ENCODE measurements at places on chromosomes 2 and 18. TPM values are rescaled to one million over a fixed set of nuclear protein-coding genes. Genes with fewer than 3 reads are reported as not detected.

DNA sequence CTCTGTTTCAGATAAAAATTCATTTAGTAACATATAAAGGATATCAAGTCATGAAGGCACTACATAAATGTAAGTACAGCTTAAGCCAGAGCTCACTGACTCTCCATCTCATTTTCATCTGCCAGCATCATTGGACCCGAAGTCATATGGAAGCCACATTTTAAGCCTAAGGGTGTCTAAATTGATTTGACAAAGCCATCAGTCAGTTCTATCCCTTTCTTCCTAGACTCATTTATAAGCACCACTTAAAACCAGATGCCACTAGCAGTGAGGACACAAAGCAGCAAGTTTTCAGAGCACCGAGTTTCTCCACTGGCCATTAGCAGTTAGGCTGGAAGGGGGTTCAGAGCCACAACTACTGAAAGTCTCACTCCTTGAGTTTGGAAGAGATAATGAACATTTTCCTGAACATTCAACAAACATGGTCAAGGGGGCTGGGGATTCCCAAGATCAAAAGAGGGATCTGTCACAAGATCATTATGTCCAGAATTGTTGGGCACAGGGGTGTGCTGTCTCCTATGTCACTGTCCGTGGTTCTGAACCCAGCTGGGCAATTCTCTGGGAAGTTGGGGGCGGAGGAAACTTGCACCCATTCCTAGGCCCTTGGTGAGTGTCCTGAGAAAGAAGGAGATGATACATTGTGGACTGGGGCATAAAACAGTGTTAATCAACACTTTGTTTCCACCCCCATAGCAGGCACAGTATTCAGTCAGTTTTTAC is 158.5 kb upstream of the LMAN1 start:
- no peak for DNase-seq
- no peaks in the 10 kb centered on the region for H3K27me3 ChIP-seq
- H3K4me3 ChIP-seq = no peak overlapping the region
- peak overlapping the region; percentile 54 for H3K27ac ChIP-seq
- no peaks in the 10 kb centered on the region for H3K36me3 ChIP-seq

- H3K4me3 ChIP-seq = no peak overlapping the region
- H3K4me1 ChIP-seq = no peaks in the 10 kb centered on the region
- DNase-seq = no peak
- no peaks in the 10 kb centered on the region for H3K27me3 ChIP-seq
- H3K27ac ChIP-seq = no peak overlapping the region
These were observed 33.9 kb downstream of the FBXO15 start for GRCh38 chr18:74113711-74114110.

DNA sequence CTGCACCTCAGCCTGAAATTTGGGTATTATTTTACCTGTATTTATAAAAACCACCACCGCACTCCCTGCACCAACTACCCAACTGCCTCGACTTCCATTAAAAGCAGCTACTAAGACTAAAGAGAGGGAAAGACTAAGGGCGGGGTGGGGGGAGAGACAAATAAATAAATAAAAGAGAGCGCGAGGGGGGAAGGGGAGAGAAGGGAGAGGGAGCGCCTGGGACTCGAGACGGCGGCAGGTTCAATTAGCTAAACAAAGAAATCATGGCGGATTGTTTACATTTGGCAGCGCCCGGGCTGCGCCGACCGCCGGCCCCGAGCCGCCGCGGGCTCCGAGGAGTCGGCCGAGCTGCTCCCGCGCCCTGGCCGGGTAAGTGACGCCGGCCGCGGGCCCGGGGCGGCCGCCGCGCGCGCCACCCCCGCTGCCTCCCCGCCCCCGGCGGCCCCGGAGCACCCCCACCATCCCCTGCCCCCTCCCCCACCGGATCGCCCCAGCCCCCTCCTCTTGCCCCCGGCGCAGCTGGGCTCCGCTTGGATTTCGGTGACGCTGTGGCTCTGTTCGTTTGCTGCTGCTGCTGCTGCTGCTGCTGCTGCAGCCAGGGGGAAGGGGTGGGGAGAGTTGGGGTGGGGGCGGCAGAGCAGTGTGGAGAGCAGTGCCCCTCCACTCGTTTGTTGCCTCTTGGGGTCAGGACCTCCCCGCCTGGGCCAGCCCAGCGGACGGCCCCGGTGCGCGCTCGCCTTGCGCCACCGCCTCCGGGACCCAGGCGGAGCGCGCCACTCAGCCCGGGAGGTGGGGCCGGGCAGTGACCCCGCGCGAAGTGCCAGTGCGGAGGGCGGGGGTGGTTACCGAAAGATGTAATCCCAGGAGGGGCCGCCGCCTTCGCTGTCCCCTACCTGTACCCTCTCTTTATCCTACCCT is 187.2 kb upstream of the FANCL start:
- H3K27me3 ChIP-seq = peaks cover 3% of the 10 kb centered on the region
- DNase-seq = no peak
- H3K4me1 ChIP-seq = peaks cover 10% of the 10 kb centered on the region
- H3K4me3 ChIP-seq = peak overlapping the region; percentile 51

DNA sequence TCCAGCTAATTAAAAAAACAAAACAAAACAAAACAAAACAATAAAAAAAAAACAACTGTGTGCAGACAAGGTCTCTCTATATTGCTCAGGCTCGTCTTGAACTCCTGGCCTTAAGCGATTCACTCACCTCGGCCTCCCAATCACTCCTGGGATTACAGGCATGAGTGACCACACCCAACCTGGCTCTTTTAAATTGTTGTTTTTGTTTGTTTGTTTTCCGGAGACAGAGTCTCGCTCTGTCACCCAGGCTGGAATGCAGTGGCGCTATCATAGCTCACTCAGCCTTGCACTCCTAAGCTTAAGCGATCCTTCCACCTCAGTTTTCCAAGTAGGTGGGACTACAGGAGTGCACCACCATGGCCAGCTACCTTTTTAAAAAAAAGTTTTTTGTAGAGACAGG is 201.6 kb downstream of the EN1 start:
- H3K4me1 ChIP-seq = no peaks in the 10 kb centered on the region
- no peaks in the 10 kb centered on the region for H3K36me3 ChIP-seq
- H3K27ac ChIP-seq = no peak overlapping the region
- no peaks in the 10 kb centered on the region for H3K27me3 ChIP-seq

DNA sequence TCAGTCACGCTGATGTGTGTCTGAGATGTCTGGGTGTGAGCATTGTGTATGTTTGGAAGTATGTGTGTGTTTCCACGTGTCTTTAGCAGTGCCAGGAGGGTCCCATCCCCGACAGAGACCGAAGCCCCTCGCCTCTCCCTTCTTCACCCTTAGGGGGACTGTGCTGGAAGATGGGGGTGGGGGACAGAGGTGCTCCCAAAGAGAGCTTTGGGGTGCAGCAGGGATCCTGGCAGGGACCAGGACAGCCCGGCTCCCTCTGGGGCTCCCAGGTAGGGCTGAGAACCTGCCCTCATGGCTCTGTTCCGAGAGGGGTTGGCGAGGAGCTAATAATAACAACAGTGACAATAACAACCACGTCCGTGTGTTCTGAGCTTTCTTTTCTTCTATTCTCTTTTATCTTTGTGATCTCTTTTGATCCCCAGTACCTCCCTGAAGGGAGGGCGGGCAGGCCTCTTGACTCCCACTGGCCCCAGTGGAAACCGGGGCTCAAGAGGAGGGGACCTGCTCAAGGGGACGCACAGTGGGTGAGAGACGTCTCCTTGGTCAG is 57.6 kb downstream of the SMAD7 start:
- no peaks in the 10 kb centered on the region for H3K36me3 ChIP-seq
- H3K27me3 ChIP-seq = no peaks in the 10 kb centered on the region
- H3K4me1 ChIP-seq = no peaks in the 10 kb centered on the region
- no peak for DNase-seq
- H3K4me3 ChIP-seq = no peak overlapping the region
- H3K27ac ChIP-seq = no peak overlapping the region

GRCh38 chr2:44009136-44009735 is 13.4 kb upstream of the LRPPRC start:
- no peak overlapping the region for H3K27ac ChIP-seq
- no peak overlapping the region for H3K4me3 ChIP-seq
- DNase-seq = no peak
- no peaks in the 10 kb centered on the region for H3K36me3 ChIP-seq

- no peak overlapping the region for H3K27ac ChIP-seq
- no peak for DNase-seq
- H3K4me3 ChIP-seq = no peak overlapping the region
- H3K4me1 ChIP-seq = no peaks in the 10 kb centered on the region
- no peaks in the 10 kb centered on the region for H3K36me3 ChIP-seq
These were observed 422.7 kb downstream of the TGIF1 start for GRCh38 chr18:3872641-3873040.

GRCh38 chr18:10060469-10060782 is 146.6 kb downstream of the VAPA start:
- peak overlapping the region; percentile 71 for H3K27ac ChIP-seq
- no peak overlapping the region for H3K4me3 ChIP-seq
- no peaks in the 10 kb centered on the region for H3K27me3 ChIP-seq
- H3K36me3 ChIP-seq = no peaks in the 10 kb centered on the region
- H3K4me1 ChIP-seq = peaks cover 4% of the 10 kb centered on the region

DNA sequence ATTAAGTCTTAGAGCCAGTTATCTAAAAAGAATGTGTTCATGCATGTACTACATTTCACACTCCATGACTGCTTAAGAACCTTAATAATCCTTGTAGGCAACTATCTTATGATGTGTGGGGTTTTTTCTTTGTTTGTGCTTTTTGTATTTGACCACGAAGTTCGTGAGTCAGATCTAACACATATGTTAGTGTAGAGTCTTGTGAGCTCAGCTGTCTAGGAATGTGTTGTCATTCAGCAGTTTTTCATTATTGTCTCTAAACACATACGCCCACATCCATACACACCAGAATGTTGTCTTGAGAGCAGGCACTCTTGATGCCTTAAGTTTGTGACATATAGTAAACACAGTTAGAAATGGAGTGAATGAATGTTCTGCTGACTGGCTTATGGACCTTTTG is 38.4 kb downstream of the CAB39 start:
- H3K36me3 ChIP-seq = peaks cover 4% of the 10 kb centered on the region
- DNase-seq = no peak
- H3K27me3 ChIP-seq = no peaks in the 10 kb centered on the region
- H3K27ac ChIP-seq = no peak overlapping the region
- H3K4me3 ChIP-seq = no peak overlapping the region

DNA sequence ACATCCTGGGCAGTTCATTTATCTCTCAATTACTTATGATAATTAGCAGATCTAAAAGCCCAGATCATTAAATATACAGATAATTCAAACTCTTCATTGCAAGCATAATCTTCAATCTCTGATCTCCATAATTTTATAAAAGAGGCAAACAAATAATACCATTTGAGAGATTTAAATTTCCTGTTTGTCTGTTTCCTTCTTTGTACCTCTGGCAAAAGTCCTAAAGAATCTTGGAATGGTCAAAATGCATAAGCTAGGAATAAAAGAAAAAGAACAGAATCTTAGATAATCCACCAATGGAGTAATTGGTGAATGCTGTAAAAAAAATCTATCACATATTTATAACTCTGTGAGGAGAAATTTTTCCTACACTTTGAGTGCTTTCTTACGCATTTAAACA is 1080.9 kb upstream of the ZEB2 start:
- H3K27me3 ChIP-seq = no peaks in the 10 kb centered on the region
- H3K36me3 ChIP-seq = no peaks in the 10 kb centered on the region
- H3K4me3 ChIP-seq = no peak overlapping the region
- no peak for DNase-seq

GRCh38 chr2:46344706-46345105 is 47.5 kb downstream of the EPAS1 start:
- no peak overlapping the region for H3K4me3 ChIP-seq
- H3K27me3 ChIP-seq = no peaks in the 10 kb centered on the region
- H3K36me3 ChIP-seq = peaks cover 31% of the 10 kb centered on the region
- H3K27ac ChIP-seq = peak overlapping the region; percentile 9

- H3K36me3 ChIP-seq = no peaks in the 10 kb centered on the region
- no peak overlapping the region for H3K4me3 ChIP-seq
These were observed 168.0 kb downstream of the BCL2 start for GRCh38 chr18:63151539-63151938.

DNA sequence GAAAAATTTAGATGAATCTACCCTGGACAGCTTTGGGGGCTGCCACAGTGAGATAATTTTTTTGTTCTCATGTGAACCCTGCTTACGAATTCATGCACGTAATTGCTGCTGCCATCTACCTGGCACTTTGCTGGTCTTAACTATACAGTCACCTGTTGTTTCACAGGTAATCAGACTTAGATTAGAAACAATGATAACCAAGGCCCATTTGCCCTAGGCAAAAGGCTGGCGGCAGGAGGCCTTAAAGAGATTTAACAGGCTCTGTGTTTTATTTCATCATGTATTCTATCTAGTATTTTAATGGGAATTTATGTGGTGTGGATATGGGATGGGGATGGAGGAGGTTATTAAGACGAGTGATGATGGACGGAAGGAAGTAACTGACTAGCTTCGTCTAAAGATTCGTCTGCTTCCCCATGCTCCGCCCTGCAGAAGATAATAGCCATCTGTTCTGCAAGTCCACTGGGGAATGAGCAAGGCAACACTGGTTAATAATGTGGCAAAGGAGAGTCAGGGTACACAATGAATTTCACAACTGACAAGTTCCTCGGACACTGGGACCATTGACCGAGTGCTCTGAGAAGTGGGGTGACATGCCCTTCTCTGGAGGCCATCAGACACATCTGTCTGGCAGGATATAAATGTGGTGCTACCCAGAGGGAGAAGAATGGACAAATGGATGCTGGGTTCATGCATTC is 291.8 kb upstream of the TNP1 start:
- H3K4me3 ChIP-seq = no peak overlapping the region
- no peaks in the 10 kb centered on the region for H3K27me3 ChIP-seq
- no peaks in the 10 kb centered on the region for H3K36me3 ChIP-seq
- DNase-seq = no peak

- H3K36me3 ChIP-seq = no peaks in the 10 kb centered on the region
- no peak overlapping the region for H3K27ac ChIP-seq
- no peaks in the 10 kb centered on the region for H3K27me3 ChIP-seq
These were observed 65.2 kb upstream of the MGAT4A start for GRCh38 chr2:98795891-98796676.

DNA sequence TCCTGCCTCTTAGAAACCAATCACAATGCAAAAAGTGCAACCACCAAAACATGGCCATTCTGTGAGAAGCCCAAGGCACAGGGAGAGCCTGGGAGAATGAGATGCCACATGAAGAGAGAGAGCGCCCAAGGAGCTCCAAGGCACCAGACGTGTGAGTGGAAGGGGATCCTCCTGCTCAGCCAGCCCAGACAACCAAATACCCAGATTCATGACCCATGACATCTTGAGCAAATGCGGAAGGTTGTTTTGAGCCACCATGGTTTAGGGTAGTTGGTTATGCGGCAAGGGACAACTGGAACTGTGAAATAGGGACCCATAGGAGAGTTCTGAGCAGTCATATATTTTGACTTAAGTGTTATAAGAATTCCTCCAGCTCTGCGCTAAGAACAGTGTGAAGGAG is 7.0 kb downstream of the AFF3 start:
- no peaks in the 10 kb centered on the region for H3K4me1 ChIP-seq
- H3K27ac ChIP-seq = no peak overlapping the region
- no peak for DNase-seq
- no peaks in the 10 kb centered on the region for H3K27me3 ChIP-seq

RESP18 gene
- not detected for total RNA-seq

ABCG5 gene
- total RNA-seq = not detected

ZNF804A gene
- not detected for total RNA-seq

GPR35 gene
- 2.7 TPM for total RNA-seq

TMEM182 gene
- total RNA-seq = 144 TPM

SLC9A4 gene
- not detected for total RNA-seq

MORN2 gene
- total RNA-seq = 21.1 TPM

CCL20 gene
- total RNA-seq = not detected

Measured in heart left ventricle (tissue), 16 donors.